Activated T-helper 1 cell treated with Interleukin-2 at 50 U/mL for 16 hours (primary cell): ENCODE measurements at places on chromosomes 16 and 17.

GRCh38 chr17:81470944-81471817 lies 41.4 kb downstream of the ACTG1 start:
- no peak for DNase-seq

- no peak for DNase-seq
These were observed 4.7 kb upstream of the CHD3 start for GRCh38 chr17:7883781-7884386.

GRCh38 chr17:32569171-32570080 lies 82.6 kb downstream of the CDK5R1 start:
- no peak for DNase-seq

DNA sequence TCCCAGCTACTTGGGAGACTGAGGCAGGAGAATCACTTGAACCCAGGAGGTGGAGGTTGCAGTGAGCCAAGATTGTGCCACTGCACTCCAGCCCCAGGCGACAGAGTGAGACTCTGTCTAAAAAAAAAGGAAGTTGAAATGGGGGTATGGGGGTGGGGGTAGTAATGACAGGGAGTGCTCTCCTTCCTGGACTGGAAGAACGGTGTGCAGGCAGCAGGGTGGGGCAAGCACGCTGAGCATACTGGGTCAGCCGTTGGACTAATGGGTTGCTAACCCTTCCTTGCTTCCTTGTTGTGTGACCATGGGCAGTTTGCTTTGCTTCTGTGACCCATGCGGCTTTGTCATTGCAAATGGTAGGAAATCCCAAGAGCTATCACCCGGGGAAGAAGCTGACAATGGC lies 16.5 kb downstream of the KATNIP start:
- DNase-seq = no peak

DNA sequence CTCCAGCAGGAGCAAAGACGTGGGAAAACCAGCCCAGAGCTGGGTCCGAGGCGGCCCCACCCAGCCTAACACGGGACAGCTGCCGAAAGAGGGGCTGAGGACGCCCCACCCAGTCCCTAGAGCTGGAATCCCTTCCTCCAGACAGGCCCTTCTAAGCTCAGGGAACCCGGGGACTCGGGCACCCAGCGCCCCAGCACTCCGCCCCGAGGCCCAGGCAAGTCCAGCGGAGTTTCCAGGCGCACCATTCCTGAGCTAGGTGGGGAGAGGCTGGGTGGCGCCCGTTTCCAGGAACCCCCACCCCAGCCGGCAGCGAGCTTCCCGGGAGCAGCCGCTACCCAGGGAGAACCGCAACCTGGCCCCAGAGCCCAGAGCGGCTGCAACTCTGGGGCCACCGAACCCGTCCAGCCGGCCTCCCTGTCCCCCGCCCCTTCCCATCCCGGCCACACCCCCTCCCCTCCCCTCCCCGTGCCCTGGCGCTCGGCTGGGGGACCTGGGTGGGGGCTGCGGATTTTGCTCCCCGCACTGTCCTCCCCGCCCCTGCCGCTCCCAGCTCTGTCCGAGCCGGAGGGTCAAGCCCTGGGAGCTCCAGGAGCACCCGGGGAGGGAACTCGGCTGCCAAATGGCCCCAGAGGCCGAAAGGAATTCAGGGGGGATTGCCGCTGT lies 536 bp downstream of the TMC6 start:
- DNase-seq = no peak

DNA sequence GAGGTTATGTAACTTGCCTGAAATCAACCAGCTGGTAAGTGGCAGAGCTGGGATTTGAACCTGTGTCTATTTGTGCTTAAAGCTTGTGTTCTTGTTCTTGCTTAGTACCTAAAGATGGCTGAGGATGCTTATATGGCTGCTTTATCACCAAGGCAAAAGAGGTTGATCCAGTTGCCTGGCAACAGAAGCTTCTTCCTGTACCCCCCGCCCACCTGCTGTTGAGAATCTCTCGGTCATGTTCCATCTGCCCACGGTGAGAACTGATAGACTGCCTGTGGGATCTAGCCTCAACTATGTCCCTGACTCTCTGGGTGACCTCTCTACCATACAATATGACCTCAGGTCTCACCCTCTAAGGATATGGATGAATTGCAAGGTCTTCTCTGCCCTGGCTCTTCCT lies 60.7 kb downstream of the ABCC6 start:
- DNase-seq = no peak

DNA sequence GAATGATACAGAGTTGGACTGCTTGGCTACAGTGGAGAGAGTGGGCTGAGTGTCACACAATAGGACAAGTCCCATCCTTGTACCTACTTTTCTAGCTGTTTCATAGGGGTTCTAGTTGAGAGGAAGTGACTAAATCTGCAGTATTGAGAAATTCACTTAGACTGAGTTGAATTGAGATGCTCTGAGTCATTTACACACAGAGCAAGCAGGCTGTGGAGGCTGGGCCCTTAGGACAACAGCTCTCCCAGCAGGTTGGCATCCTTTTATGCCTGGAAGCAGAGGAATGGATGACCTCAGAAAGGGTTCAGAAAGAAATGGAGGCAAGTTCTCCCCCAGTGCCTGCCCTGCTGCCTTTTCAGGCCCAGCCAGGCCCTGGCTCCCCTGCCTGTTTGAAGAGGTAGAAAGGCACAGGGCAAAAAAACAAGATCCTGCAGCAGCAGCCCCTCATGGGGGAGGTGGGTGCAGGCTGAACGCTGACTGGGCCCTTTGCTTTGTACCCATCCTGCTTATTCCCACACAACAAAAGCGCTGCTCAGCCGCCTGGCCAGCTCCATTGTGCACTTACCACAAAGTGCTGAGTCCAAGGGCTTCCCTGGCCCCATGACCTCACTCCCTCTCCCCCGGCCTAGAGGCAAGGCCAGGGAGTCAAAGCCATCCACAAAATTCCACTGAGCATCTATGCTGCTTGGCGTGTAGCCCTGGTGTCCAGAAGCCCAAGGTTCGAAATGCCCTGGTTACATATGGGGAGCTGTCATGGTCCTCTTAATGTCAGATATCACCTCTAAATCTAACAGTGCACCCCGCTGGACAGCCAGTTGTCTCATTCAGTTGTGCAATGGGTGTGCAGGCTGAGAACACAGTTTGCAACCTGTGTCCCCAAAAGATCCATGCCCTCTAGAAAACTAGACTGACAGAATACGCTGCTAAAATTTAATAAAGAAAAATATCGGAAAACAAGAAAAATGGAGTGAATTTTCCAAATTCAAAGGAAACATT lies 5.4 kb upstream of the CRYBA1 start:
- no peak for DNase-seq

DNA sequence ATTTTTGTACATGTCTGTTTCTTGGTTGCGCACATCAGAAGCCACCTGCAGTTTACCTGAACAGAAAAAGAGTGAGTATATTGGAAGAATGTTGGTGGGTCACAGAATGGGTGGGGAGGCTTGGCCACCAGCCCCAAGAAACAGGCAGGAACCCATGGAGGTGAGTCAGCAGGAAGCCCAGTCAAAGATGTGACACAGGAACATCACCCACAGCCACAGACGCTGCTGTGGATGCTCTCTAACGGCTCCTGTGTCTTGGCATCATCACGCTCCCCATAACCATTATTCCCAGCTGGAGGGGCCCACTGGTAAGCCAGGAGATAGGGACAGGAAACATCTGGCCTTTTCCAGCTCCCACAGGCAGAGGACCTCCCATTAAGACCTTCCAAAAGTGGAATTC lies 94.0 kb upstream of the WSB1 start:
- no peak for DNase-seq

DNA sequence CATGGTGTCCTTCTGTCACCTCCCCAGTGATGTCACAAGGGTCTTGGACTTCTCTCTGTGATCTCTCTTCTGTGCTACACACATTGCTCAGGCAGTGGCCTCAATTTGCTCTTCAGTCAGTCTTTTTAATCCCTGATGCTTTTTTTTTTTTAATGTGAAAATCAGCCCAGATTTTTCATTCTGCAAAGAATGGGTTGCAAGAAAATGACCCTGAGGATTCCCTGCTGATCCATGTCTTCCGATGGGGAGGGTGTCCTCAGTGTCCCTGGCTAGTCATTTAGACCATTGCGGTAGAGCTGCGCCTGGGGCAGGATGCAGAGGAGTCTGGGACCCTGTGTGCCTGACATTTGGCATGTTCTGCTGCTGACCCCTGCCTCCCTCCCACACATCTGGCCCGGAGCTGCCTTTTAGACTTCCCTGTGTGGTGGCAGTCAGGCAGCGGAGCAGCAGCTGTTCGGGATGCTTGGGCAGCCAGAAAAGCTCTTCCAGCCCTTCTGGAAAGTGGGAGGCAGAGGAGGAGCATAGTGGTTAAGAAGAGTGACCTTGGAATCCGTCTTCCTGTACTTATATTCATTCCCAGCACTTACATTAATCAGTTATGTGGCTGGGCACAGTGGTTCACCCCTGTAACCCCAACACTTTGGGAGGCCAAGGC lies 12.3 kb downstream of the GPT2 start:
- DNase-seq = no peak

DNA sequence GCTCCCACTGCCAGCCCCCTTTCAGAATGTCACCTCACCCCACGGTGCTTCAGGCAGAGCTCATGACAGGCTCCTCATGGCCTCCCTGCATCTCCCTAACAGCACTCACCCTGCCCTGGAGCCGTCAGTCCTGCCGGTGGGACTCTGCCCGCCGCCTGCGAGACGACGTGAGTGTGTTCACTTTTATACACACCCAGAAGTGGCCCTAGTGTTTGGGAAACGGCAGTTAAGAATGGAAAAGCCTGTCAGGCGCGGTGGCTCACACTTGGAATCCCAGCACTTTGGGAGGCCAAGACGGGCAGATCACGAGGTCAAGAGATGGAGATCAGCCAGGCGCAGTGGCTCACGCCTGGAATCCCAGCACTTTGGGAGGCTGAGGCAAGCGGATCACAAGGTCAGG lies 12.3 kb upstream of the CYTH1 start:
- DNase-seq = no peak

DNA sequence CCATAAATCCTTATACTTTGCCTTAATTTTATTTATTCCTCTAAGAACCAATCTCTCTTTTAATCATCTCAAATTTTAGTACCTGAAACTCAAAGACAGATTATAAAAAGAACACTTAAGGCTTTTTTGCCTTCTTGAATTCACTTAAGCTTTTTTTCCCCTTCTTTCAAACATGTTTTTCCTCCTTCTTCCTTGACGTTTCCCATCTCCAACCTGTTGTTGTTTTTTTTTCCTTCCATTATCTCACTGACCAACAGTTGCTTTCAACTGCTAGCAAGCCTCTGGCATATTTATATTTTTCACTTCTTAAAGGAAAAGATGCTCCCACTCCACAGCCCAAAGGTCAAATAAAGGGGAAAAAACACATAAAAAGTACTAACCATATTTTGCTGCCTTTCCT lies 32.2 kb downstream of the SPOP start:
- no peak for DNase-seq

DNA sequence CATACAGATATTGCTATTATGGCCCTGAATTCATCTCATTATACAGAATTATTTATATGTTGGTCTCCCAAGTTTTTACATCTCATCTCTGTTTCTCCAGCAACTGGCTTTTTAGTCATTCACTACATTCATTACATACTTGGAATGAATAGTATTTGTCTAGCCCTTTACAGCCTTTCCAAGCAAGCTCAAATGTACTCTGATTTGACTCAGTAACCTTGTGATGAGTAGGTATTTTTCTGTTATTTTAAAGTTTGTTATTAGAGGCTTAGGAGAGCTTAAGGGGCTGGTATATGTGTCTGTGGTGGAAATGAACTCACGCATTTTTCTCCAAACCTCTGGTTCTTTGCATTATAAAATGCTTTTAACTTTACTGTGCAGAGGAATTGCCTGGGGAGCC lies 224.7 kb downstream of the SNX29 start:
- no peak for DNase-seq

DNA sequence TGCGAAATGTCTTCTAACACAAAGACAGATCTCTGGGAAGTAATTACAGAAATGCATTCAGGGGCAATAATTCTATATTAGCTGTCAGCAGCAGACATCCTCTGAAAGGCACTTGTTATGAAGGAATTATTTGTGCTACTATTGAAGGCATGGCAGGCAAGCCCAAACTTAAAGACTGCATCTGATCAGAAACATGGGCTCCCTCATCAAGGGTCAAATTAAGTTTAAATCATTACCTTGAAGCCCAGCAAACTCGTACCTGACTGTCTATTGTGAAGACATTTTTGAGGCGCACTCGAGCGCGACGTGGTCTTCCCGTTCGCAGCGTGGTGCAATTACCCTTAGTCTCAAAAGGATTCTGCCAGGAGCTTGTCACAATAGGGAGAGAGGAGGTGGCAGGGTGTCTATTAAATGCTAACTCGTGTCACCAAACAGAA lies 110.6 kb downstream of the ZNF423 start:
- no peak for DNase-seq

DNA sequence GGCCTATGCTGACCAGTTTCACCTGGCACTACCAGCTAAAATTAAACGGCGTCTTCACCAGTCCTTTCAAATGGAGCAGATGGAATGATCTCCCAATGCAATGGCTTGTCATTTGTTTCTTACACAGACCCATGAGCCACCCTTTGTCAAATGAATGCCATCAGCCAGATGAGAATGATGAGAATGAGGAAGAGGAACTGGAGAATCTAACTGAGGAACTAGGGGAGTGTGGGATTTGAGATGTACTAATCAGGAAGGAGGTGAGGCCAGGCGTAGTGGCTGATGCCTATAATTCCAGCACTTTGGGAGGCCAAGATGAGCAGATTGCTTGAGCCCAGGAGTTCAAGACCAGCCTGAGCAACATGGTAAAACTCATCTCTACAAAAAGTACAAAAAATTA lies 116.4 kb downstream of the HS3ST3A1 start:
- no peak for DNase-seq

DNA sequence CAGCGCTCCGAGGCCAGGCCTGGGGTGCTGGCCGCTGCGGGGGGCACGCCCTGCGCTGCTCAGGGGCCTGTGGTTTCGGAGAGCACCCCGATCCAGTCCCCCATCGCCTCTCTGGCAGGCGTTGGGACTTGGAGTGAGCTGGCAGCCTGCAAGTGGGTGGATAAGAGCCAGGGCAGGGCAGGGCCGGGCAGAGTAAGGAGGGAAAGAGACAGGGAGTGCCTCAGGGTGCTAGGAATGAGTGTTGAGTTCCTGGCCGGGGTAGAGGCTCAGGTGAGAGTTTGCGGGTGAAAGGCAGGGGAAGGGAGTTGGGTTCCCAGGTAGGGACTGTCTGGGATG lies 1.3 kb downstream of the CDH13 start:
- DNase-seq = no peak

- no peak for DNase-seq
These were observed 31.3 kb upstream of the ANKRD40CL start for GRCh38 chr17:50798424-50799288.

- no peak for DNase-seq
These were observed 54.9 kb upstream of the WSB1 start for GRCh38 chr17:27239046-27239445.

DNA sequence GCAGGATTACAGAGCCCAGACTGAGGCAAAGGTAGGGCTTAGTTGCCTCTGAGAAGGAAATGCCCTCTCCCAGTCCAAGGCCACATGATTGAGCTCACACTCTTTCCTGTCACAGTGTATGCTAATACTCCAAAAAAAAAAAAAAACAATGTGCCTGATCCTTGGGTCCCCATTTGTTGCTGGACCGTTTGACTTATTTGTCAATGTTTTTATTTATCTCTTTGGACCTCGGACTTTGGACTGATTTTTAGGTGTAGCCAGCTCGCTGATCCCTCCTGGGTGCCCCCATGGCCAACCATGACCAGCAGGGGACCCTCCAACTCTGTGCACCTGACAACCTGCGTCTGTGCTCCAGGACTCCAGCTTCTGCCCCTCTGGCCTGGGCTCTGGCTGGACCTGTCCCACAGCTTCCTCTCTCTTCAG lies 622 bp upstream of the CCL16 start:
- no peak for DNase-seq

GRCh38 chr17:43769859-43770258 lies 8.9 kb downstream of the DUSP3 start:
- DNase-seq = no peak

GRCh38 chr17:59267776-59268175 lies 47.5 kb downstream of the GDPD1 start:
- no peak for DNase-seq

GRCh38 chr17:77058016-77058415 lies 82.8 kb upstream of the SEC14L1 start:
- DNase-seq = no peak
